ENCODE measurements at places on chromosomes 11 and 22. TPM values are rescaled to one million over a fixed set of nuclear protein-coding genes. Genes with fewer than 3 reads are reported as not detected.

GRCh38 chr11:120192831-120193625, 17.8 kb upstream of the OAF start:
- DNase-seq = no peak

DNA sequence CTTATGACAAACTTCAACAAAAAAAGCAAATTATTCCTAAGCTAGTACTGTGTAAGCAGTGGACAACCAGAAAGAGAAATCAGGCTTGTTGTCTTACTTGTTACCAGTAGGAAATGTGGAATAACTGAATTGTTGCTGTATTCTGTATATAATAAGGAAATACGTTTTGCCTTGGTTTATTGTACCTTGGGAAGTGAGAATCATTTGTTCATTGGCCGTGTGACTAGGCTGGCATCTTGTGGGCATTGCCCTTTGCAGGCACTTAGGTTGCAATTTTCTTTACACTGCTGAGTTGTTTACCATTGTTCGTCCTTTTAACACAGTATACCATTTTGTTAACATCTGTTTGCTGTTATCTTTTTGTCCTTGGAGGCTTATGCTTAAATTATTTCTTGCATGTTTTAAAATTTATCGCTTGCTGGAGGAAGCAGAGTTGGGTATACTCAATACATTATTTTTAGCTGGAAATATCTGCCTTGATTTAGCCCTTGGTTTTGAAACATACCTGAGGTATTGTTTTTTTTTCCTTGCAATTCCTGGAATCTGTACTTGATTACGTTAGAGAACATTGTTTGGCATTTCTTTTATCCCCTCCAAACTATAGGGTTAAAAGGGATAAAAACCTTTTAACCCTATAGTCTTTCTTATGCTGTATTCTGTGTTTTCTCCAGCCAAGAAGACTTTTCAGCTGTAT, 109.3 kb downstream of the DDX10 start:
- no peak for DNase-seq

- DNase-seq = no peak
Measured at GRCh38 chr11:7279676-7280075, 28.0 kb downstream of the SYT9 start.

RAB6A gene
- 127 TPM for polyA plus RNA-seq

CACNA1I gene
- polyA plus RNA-seq = not detected

GRCh38 chr22:36445158-36445668, 36.2 kb downstream of the TXN2 start:
- DNase-seq = no peak

DNA sequence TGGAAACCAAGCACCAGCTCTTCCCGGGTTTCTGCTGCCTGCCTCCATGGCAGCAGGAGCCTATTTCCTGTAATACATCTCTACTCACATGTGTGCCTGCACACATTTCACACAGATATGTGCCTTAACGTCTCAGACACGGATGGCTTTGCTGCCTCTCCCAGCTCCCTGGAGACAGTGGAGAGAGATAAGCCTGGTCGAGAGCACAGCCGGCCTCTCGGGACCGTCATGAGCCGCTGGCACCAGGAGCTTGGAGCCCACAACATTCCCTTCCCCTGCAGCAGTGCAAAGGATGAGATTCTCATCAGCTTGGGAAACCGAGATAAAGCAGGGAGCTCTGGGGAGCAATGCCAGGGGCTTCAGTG, 587.7 kb downstream of the BRD1 start:
- no peak for DNase-seq

GRCh38 chr11:117160826-117161225, 16.7 kb downstream of the PAFAH1B2 start:
- no peak for DNase-seq

DNA sequence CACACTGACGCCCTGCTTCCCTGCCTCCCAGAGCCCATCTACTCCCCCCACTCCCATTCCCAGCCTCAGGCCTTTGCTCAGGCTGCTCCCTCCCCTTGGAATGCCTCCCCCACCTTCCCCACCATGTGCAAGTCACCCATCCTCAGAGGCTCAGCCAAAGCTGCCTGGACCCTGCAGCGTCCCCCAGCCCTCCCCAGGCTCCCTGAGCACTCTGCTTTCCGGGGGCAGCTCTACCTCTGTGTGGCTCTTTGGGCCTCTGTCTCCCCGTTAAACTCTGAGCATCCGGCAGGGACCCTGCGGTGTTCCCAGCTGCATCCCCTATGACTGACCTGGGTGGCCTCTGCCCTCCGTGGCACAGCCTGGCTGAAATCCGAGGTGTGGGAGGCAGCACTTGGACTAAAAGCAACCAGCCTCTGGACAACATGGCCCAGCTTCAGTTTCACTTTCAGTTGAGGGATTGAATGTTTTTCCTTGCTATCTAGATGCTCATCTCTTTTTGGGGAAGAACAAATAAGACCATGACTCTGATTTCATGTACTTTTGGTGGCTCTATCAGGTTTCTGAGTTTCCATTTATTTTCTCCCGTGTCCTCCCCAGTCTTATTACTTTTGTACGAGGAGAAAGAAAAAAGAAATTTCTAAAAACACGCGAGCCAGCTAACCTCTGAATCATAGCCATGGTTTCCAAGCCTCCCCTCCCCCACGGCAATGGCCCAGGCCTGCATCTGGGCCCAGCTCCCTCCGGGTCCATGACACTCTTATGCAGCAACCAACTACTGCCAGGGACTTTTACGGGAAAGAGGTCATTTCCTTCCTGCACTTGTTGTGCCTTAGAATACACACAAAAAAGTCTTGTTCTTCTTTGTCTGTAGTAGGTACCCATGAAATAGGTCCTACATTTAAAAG, 3.8 kb downstream of the APOL3 start:
- peak; percentile 62 for DNase-seq

GRCh38 chr11:116832350-116833290, 2.9 kb downstream of the APOC3 start:
- no peak for DNase-seq

DNA sequence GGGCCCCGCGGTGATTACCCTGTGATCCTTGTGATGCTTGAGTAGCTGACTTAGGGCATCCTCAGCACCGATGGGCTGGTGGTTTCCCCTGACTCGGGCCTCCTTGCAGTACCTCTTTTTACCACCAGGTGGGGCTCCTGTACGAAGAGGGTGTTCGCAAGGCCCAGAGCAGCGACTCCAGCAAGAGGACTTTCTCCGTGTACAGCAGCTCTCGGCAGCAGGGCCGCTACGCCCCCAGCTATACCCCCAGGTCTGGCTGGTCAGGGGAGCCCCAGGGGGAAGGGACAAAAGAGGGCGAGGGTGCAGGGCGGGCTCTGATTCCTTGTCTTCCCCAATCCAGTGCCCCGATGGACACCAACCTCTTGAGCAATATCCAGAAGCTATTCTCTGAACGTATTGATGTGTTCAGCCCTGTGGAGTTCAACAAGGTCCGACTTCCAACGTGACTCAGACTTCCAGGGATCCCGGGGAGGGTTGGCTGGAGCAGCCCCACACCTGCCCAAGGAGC, 1.3 kb upstream of the TM7SF2 start:
- DNase-seq = peak; percentile 84

DNA sequence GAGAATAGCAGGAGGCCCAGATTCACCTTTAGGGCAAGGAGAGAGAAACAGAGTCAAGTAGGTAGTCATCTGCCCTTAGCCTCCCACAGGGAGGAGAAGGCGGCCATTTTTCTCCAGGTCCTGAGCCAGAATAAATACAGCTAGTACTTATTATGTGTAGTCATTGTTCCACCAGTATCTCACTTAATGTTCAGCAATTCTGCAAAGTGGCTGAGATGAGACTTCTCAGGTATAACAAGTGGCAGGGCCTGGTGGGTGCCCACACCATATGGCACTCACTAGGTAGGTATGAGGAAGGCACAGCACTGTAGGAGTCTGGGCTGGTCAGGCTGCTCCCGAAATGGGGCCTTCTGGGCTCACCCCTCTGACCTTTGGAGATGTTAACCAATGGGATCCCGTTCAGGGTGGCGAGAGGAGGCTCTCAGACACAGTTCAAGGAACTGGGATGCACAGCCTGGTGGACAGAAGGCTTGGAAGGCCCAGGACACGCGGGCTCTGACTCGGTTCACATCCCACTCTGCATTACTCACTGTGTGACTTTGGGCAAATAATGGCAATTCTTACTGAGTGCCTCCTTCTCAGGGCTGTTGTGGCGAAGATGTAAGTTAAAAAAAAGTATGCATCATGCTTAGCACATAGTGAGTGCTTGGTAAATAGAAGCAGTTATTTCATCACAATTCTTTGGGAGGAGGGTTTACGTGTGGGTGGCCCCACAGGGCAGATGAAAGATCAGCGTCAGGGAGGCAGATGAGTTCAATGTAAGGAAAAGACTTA, 25.1 kb downstream of the RTN4RL2 start:
- no peak for DNase-seq

DNA sequence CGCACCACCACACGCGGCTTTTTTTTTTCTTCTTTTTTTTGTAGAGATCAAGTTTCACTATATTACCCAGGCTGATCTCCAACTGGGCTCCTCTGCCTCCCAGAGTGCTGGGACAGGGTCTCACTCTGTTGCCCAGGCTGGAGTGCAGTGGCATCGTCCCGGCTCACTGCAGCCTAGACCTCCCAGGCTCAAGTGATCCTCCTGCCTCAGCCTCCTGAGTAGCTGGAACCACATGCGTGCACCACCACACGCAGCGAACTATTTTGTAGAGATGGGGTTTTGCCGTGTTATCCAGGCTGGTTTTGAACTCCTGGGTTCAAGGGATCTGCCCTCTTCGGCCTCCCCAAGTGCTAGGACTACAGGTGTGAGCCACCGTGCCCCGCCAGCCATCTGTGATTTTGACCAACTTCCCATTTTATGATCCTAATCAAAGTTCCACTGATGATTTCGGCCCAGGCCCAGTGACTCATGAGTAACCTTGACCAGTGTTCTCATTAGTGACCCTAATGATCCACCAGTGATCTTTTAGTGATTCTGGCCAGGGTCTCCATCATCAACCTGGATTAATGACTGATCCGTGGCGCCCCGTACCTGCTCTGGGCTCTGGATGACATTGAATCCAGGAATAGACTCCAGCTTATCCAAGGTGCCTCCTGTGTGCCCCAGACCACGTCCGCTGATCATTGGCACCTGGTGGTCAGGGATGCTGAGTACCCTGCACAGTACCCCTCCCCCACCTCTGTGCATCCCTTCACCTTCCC, 1.7 kb downstream of the TYMP start:
- no peak for DNase-seq

CEND1 gene
- polyA plus RNA-seq = not detected

NXPE4 gene
- polyA plus RNA-seq = not detected

PC gene
- polyA plus RNA-seq = not detected

MAP6 gene
- polyA plus RNA-seq = not detected

SCN3B gene
- polyA plus RNA-seq = not detected

DNA sequence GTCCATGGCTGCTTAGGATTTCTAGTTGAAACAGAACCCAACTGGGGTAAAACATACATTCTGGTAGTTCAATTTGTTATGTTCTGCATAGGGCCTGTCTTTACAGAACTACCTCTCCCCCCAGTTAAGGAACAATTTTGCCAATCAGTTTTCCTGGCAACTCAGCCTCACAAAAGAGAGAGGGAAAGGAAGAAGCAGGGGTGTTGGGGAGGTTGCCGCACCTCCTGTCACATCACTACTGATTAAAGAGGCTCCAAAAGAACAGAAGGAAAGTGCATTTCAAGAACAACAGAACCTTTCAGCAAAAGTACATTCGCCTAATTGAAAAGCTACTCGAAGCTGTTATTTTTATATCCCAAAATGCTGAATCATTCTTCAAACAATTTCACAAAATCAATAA, 217.6 kb downstream of the CADM1 start:
- no peak for DNase-seq

- no peak for DNase-seq
Measured at GRCh38 chr22:23481369-23481768, 98.7 kb downstream of the IGLL1 start.

DNAJB7 gene
- not detected for polyA plus RNA-seq

GRCh38 chr11:64935359-64936081, at the start of gene GPHA2:
TSS of gene GPHA2 (minus strand) at chr11:64935893. CDS start at chr11:64935460, 433 bp downstream.
- DNase-seq = no peak

CD3D gene
- polyA plus RNA-seq = 97.2 TPM

DNA sequence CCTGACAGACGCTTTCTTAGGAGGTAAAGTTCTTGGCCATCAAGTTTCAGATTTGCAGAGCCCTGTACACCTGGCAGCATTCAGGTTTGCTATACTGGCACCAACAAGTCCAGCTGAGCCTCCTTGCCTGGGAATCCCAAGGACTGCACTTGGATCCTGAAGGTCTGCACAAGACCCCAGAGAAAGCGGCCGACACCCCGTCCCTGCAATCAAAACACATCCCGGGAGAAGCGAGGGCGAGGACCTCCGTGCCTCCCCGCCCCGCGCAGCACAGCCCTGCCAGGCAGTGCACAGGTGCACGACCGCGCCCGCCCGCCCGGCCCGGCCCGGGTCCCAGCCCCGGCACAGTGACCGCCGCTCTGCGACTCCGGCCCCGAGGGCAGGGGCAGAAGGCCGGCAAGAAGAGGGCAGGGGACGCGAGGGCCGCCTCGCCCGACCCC, 559 bp downstream of the MRTFA start:
- no peak for DNase-seq

SAA2 gene
- not detected for polyA plus RNA-seq

DNA sequence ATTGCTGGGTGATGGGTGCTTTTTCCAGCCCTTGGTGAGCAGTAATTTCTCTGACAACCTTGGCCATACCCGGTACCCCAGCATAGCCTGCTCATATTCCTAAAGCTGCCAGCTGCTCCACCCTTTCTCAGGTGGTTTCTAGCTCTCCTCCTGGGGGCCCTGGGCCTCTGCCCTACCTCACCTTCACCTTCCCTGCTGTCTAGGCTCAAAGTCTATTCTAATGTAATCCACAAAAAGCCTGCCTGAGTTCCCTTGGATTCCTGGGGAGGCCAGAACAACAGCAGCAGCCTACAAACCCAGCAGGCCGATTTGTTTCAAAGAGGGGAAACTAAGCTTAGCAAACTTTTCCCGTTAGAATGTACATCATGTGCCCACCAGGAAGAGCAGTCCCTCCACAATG, 117.6 kb downstream of the DSCAML1 start:
- no peak for DNase-seq

- DNase-seq = no peak
Measured at GRCh38 chr11:16902182-16902581, 112.0 kb downstream of the PLEKHA7 start.

ARHGAP20 gene
- polyA plus RNA-seq = not detected

DNA sequence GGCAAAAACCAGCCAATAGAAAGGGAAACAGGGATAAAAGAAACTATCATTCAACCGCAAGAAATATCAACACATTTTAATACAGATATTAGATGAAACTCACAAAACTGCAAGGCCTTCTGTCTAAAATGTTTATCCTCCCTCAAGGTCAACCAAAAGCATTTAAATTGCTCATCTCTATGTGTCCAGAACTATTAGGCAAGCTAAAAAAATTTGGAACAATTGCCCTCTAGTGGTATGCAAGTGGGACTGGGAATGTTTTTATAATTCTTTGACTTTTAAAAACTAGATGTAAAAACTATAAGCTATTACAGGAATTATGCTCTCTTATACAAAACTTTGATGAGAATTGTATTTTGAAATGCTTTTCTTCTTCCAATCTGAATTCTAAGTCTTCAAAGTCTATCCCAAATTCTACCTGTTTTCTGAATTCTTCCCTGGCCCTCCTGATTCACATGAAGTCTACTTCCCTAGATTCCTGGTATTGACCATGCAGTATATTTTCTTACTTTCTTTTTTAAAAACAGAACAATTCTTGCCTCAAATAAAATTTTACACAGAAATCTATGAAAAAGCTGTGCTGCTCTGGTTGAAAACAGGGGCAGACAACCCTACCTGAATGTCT, 4.9 kb downstream of the CWC15 start:
- DNase-seq = no peak

GRCh38 chr22:24801901-24802465, 4.0 kb upstream of the SGSM1 start:
- DNase-seq = no peak

MS4A6A gene
- polyA plus RNA-seq = 54.4 TPM

KCNE3 gene
- polyA plus RNA-seq = 0.54 TPM

- no peak for DNase-seq
Measured at GRCh38 chr11:78857688-78858087, 283.0 kb upstream of the NARS2 start.

Measured in immature natural killer cell (primary cell).